ENCODE measurements at places on chromosomes 16 and 17. TPM values are rescaled to one million over a fixed set of nuclear protein-coding genes. Genes with fewer than 3 reads are reported as not detected.

DNA sequence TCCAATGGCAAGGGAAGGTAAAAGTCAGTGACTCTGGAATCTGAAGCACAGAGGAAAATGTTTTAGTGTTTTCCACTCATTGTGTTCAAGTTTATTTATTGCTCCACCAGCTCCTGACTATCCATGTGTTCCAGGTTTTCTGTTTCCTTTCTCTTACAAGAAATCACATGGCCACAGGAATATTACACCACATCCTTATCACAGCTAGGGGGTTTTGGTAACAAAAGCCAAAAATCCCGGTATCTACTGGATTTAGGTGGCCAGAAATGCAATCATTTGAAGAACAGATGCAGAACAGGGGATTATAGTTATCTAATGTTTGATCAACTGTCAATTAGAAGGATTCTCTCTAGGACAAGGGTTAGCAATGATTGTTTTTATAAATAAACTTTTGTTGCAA lies 47.9 kb downstream of the STH start:
- no peak for DNase-seq

DNA sequence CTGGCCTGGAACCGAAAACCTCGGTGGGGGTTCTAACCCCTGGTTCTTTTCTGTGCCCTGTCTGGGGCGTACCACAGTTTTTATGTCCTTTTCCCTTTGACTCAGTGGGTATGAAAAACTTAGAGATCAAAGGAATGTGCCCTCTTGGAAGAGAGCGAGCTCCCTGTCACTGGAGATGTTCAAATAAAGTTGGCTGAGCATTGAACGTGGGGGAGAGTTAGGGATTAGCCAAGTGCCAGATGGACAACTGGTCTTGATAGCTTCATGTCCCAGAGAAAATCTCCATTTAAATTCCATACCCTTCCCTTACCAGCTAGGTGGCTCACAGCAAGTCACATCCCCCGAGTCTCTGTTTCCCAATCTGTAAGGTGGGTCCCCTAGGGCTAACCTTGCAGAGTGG lies 9.5 kb downstream of the ADGRG1 start:
- no peak for DNase-seq

USP36 gene
- total RNA-seq, result 58.8 TPM

- DNase-seq, result no peak
These were observed 49.7 kb downstream of the SNX20 start for GRCh38 chr16:50631249-50631984.

DNA sequence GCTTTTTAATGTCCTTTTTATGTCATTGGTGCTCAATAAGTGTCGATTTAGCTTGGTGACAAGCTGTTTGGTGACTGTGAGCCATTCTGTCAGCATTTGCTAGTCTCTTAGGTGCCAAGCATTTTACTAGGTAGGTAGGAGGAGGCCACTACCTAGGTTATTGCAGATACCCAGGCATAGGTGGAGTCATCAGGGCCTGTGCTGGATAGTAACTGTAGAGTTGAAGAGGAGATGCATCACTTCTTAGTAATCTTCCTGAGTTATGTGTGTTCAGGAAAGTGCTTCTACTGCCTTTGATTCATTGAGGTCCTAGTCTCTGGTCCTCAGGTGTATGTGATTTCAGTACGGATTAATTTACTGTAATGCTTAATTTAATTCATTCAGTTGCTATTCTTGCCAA lies 17.7 kb downstream of the USP10 start:
- no peak for DNase-seq

All from breast epithelium (tissue), 4 donors.